Regular cardiac myocyte (primary cell): ENCODE measurements at places on chromosomes 2 and 18. TPM values are rescaled to one million over a fixed set of nuclear protein-coding genes. Genes with fewer than 3 reads are reported as not detected.

The ALPI gene
- not detected in 2 replicates for total RNA-seq

The CDKL4 gene
- total RNA-seq: 1.7 and 11.8 TPM in 2 replicates

The AGFG1 gene
- total RNA-seq: 65.7 and 67.7 TPM in 2 replicates

The PREB gene
- total RNA-seq: 44.5 and 53.3 TPM in 2 replicates

The HOXD8 gene
- 0.38 and 0.85 TPM in 2 replicates for total RNA-seq

The KCTD18 gene
- total RNA-seq: 17.8 and 30.2 TPM in 2 replicates

The CFAP65 gene
- not detected in 2 replicates for total RNA-seq

The TRABD2A gene
- 2.5 and 9.8 TPM in 2 replicates for total RNA-seq

The CENPA gene
- 2.0 and 17.4 TPM in 2 replicates for total RNA-seq

The FMNL2 gene
- 17.6 and 30.7 TPM in 2 replicates for total RNA-seq

The TUBA3E gene
- total RNA-seq: not detected in 2 replicates

The FBLN7 gene
- 0.96 and 7.6 TPM in 2 replicates for total RNA-seq

The DLX1 gene
- under 0.01 and 2.1 TPM in 2 replicates for total RNA-seq

The PROKR1 gene
- total RNA-seq: not detected in 2 replicates

The PRKAG3 gene
- under 0.01 TPM in 1 of 2 replicates, not detected in the other for total RNA-seq

The SCN1A gene
- total RNA-seq: 0.19 and 2.3 TPM in 2 replicates

The PRSS56 gene
- not detected in 2 replicates for total RNA-seq
